Kidney epithelial cell (primary cell): ENCODE measurements at places on chromosomes 11 and 22.

DNA sequence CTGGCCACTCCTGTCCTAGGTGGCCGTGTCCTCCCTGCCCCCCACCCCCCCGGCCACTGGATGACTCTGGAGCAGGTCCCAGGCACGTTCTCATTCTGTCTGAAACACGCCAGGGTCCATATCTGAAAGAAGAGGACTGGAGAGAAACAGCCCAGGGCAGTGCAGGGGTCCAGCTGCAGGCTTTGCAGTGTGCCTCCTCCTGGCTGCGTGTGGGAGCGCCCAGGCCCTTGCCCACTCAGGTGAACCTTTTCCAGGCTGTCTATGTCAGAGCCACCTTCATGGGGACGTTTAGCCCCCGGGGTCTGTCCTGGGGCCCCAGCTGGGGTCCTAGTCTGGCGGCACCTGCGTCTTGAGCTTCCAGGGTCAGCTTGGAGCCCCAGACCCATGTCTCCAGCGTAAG, 15.6 kb downstream of the GRAMD4 start:
- no peak for DNase-seq

DNA sequence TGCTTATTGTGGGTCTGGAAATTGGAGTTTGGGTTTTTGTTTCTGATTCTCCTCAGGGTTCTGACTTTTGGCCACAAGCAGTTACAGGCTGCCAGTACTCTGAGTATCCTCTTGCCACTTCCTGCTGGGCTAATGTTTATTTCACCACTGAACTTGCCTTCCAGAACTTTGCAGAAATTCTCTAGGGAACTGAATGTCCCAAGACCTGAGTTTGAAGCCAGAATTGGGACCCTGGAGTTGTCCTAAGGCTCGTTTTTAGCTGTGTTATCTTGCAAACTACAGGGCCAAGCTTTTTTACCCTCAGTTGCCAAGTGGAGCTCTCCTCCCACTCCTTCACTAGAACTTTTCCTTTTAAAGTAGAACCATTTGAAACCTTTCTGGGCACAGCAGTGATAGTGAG, 89.9 kb downstream of the FAT3 start:
- DNase-seq, result no peak

DNA sequence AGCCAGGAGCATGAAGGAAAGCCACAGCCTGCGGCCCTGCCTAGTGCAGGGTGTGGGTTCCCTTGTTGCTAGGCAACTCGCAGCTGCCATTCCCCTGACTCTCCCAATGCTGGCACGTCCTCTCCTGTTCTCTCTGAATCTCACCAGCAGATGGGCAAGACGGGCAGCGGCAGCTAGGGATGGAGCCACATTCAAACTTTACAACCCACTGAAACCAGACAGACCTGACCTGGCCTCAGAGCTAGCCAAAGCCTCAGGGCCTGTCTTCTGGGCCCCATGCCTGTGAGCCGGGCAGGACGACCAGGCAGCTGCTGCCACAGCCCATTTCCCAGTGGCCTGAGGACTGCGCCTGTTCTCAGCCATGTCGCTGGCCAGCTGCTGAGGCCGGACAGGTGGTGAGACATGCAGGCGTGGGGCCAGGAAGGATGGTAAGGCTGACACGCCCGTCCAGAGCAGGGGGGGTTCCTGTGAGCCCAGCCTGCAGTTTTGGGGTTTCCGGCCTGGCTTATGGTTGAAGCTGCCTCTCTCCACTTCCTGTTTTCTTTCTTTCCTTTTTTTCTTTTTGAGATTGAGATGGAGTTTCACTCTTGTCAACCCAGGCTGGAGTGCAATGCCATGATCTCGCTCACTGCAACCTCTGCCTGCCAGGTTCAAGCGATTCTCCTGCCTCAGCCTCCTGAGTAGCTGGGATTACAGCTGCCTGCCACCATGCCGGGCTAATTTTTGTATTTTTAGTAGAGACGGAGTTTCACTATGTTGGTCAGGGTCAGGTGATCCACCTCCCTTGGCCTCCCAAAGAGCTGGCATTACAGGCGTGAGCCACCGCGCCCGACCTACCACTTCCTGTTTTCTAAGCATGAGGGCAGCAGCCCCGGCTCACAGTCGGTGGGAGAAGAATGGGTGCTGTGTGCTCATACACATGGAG, 4.1 kb downstream of the SUN2 start:
- DNase-seq, result no peak

GRCh38 chr11:47215366-47215910, 664 bp downstream of the DDB2 start:
- DNase-seq, result no peak

GRCh38 chr11:25862159-25862558, 469.8 kb upstream of the ANO3 start:
- no peak for DNase-seq

DNA sequence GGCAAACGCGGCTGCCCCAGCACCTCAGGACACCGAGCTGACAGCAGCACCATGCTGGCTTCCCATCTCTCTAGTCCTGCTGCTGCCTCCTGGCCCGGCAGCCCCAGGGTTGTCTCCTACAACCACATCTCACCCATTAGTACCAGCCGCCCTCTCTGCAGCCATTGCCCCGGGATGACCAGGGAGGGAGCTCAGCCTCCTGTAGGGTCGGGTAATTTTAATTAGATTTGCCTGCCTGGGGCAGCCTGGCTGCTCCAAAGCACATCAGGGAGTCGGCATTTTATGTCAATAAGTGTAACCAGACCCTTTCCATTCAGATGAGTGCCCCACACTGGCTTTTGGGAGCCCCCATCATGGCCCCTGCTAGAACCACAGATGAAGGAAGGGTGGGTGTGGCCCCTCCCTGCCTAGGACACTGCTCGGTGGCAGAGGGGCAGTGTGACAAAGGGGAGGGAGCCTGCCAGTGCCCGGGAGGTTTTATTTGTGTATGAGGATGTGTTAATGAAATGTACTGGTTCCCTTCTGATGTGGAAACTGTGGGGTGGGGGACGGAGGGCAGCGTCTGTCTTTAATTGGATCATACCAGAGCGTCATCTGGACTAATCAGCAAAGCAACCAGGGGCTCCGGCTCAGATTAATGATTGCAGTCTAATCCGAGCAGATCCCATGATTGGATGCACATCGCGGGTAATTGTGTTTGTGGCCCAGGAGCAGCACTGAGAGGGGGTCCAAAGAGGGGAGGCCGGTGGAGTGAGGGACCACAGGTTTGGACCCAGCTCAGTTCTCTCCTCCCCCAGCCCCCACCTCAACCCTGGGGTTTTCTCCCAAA, 125.3 kb downstream of the FEZ1 start:
- DNase-seq, result no peak

DNA sequence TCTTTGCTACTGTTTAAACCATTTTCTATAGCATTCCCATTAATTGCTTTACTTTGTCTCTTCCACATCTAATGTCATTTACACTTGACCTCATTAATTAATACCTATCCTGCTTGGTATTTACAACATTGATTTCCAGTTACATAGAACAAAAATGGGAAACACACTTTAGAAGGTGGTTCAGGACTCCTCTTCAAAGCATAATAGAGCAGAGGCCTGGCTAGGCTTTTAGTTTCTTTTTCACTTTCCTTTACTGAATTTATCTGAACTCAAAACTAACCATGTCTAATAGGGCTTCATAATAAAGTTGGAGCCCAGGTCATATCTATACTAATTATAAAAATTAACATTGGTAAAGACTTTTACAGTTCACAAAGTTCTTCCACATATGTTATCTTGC, 648.0 kb upstream of the KIRREL3 start:
- no peak for DNase-seq

DNA sequence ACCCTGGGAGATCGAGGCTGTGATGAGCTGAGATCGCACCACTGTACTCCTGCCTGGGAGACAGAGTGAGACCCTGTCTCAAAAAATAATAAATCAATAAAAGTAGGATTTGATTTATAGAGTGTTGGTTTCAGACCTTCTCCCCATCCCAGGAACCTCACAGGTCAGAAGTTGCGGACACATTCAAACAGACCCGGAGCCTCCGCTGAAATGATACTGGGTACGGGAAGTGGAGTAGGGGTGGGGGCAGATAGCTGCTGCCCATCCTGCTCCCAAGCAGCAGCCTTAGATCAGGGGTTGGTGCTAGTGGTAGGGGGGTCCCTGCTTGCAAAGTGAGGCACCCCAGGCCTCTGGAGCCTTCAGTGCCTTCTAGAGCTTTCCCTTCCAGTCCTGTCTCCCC, 7.8 kb downstream of the PRDM11 start:
- DNase-seq, result no peak

DNA sequence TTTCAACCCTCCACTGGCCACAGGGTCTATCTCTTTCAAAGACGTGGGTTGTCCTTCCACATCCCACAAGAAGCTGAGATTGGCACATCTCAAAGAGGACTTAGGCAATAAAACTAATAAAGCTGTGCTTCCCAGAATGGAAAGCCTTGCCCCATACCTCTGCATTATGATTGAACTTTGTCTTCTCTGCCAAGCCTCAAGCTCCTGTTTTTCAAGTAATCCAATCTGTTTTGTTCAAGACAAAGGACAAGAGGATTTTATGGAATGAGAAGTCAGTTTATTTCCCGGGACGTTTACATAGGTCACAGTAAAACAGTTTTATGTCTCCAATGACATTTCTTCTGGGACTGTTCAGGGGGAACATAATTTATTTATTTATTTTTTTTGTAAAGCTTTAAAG, 108.4 kb downstream of the GALNT18 start:
- no peak for DNase-seq

GRCh38 chr11:71356904-71357303, 91.3 kb downstream of the DHCR7 start:
- DNase-seq, result no peak

GRCh38 chr22:21067901-21068680, 22.3 kb downstream of the LRRC74B start:
- DNase-seq, result no peak

GRCh38 chr11:49995565-49995964, 13.2 kb upstream of the OR4C12 start:
- no peak for DNase-seq

DNA sequence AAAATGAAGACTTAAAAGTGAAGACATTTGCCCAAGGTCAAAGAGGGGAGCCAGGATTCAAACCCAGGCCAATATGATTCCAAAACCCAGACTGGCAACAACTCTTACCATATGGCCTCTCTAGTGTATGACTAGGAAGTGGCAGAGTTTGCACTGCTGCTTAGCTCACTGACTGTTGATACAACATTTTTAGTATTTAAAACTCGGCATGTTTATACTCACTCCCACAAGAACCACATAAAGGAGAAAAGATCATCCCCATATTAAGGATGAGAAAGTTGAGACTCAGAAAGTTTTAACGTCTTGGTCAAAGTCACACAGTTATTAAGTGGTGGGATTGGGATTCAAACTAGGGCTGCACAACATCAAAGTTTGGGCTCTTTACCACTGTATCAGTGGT, 81.7 kb downstream of the CCDC34 start:
- no peak for DNase-seq

- no peak for DNase-seq
Measured at GRCh38 chr11:42299780-42300179, 840.3 kb upstream of the LRRC4C start.

- no peak for DNase-seq
Measured at GRCh38 chr11:100928426-100928825, 201.2 kb downstream of the PGR start.

GRCh38 chr11:14184028-14184940, 174.7 kb downstream of the RRAS2 start:
- DNase-seq, result peak; percentile 12

DNA sequence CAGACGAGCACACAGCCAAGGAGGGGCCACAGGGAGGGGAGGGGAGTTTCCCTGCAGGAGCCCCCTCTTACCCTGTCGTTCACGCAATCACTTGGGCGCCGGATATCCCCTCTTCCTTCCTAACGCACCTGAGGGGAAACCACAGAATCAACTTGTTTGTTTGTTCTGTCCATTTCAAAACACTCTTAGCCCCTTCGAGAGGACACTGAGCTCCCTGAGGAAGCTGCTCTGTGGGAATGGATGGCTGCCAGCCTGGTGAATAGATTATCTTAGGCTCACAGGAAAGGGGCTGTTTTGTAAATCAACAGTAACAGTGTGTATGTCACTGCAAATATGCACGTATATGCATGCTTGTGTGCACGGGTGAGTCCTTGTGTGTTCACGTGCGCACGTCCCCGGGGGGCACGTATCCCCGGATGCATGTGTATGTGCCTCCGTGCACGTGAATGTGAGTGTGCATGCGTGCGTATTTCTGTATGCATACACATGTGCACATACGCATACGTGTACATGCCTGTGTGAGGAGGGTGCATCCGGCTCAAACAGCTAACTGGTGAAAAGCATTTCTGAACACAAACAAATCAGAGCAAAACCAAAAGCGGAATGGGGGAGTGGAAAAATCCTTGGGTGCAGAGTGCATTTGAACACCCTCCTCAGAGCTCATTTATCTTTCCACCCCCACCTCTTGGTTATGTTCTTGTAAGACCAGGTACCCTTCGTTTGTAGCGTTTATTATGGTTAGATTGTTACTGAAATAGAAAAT, 7.2 kb downstream of the ARSA start:
- DNase-seq, result no peak

DNA sequence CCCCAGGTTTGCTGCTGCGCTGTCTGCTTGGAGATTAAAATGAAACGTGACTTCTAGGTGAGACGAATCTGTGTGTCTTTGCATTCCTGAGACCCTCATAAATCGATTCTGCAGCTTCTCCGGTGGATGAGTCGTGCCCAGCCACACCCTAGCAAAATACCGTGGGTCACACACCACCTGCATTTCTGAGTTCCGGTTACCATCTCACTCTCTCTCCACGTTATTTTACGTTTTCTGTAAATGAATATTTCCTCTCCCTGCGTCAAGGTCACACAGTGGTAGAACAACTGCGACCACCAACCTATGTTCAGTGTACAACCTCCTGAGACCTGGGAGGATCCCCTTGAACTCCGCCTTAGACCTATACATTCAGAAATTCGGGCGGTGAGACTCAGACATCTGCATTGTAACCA, 1.1 kb downstream of the YWHAH start:
- DNase-seq, result no peak

GRCh38 chr11:57240007-57240406, 3.0 kb upstream of the APLNR start:
- DNase-seq, result no peak

DNA sequence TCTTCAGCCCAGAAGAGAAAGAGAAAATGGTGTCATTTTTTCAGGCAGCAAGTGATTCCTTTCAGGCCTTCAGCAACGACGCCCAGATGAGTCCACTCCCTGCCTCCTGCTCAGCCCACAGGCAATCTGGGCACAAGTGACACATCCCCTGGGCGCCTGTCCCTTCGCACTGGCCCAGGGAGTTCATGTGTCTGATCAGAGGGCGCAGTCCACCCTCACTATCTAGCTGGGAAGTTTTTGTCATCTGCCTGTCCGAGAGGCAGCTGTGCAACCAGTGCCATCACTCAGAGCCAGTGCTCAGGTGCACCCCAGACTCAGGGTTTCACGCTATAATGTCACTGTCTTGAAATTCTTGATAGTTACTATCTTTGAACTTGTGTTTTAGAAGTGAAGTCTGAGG, 1.4 kb upstream of the KCNQ1OT1 start:
- DNase-seq, result no peak
